CMK (cell line): ENCODE measurements at places on chromosomes 7 and 10.
A peak's percentile ranks its signal among the peaks of the same experiment; 100 is the strongest.

- no peak for DNase-seq
These were observed 195.8 kb upstream of the HABP2 start for GRCh38 chr10:113356794-113357680.

DNA sequence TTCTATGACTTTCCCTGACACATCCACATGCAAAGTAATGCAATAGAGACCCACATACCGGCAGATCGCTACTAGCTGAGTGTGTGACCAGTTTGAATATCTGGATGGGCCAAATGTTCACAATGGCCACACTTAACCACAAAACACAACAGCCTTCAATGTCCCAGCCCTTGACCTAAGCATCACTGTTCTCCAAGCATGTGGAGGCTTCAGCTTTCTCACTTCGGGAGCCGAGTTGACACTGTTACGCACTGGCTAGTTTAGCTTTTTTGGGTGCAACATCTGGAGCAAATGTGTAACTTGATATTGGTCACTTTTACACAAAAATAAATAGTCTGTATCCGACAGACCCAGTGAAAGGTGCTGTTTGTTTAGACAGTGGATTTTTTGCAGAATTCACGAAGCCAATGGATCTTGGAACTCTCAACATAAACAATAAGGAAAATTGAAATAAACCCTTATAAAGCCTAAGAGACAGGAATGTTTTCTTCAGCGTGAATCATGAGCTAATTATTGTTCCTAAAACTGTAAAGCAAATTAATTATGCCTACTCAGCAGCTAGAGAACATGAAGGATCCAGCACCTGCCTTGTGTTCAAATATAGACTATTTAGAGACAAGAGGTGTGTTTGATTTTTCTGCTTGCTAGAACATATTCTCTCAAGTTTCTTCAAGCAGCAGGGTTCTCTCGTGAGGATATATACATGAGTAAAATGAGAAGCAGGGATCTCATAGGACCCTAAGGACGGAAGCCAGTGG is 117.6 kb upstream of the JCAD start:
- no peak for DNase-seq

- DNase-seq: peak; percentile 29
These were observed 118.5 kb downstream of the VTI1A start for GRCh38 chr10:112565434-112566053.

DNA sequence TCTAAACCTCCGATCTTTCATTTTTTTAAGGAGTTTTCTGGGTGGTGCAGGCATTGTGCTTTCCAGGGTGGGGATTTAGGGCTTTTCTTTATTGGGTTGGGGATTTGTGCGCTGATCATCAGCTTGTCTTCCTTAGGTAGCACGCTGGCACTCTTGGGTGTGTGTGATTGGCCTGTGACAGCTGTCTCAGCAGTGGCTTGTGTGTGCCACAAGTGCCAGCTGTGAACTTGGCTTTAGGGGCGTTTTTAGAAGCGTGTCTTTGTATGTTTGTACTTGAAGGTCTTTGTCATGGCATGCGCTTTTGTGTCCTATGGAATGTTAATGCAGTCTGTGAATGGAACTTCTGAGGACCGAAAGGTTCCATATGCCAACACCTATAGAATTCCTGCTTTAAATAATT is 788 bp downstream of the AKAP9 start:
- no peak for DNase-seq

DNA sequence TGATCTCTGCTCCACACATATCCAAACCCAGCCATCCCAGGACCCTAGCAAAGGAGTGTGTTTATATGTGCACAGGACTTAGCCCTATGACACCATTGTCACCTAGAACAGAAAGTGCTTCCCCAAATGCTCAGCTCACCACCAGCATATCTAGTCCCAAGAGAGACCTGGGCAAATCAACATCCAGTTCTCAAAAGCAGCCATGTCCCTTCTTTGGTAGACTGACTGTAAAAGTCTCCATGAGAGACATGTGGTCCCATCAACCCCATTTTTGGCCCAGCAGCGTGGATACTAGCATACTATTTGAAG is 20.9 kb upstream of the ARHGAP22 start:
- no peak for DNase-seq

DNA sequence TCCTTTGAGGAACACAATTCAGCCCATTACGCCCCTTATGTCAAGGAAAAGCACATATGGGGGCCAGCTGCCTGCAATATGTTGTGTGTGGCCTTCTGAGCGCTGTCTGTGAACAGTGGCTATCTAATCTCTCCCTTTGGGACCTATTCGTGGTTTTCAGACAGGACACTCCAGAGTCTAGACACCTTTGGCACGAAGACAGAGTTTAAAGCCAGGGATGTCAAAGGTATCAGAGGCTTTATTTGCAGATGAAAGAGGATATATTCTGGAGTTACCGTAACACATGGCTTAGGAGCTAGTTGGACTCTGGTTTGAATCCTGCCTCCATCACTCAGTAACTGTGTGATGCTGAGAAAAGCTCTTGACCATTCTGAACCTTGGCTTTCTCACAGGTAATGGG is 14.8 kb upstream of the EEPD1 start:
- no peak for DNase-seq

GRCh38 chr7:90726623-90727022 is 130.5 kb downstream of the CDK14 start:
- DNase-seq: no peak

- DNase-seq: no peak
These were observed 84.7 kb downstream of the SNX10 start for GRCh38 chr7:26376175-26376917.

DNA sequence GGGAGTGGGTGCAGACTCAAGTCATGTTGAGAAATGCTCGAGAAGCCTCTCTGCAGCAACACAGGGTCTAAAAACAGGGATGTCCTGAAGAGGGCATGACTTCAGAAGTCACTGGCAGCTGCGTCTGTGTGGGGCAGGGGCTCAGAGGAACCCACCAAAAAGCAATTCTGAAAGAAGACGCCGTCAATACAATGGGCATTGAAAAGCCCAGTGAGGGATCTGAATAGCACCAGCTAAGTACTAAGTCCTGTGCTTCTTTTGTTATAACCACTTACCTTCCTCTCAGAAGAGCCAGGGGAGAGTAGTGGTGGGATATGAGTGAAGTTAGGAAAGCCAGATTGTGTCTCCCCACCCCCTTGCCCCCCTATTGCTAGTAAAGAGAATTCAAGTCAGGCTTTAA is 137.2 kb downstream of the INHBA start:
- no peak for DNase-seq

GRCh38 chr7:2011266-2012043 is 221.3 kb downstream of the MAD1L1 start:
- DNase-seq: no peak

- DNase-seq: no peak
These were observed 61.7 kb upstream of the PPIF start for GRCh38 chr10:79285315-79286197.

DNA sequence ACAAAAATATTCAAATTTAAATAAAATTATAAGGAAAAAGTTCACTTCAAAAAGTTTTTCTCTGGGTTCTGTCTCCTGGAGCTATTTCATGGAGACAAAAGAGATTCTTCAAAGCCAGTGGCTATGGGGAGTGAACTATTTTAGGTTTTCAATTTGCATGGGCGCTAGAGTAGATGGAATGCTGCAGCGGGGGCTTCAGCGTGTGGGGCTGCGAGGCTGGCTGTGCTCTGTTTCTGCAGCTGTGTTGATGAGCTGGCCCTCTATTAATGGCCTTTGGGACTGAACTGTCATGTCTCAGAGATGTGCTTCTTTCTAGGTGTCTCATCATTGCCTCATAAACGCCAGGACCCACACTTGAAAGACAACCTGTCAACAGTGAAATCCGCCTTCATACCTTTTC is 108.4 kb upstream of the NPY start:
- no peak for DNase-seq

- DNase-seq: no peak
These were observed 155.1 kb downstream of the LYZL1 start for GRCh38 chr10:29443745-29444523.

- DNase-seq: no peak
These were observed 5.8 kb upstream of the PRTFDC1 start for GRCh38 chr10:24958091-24958720.

GRCh38 chr10:63504145-63504881 is 16.9 kb upstream of the REEP3 start:
- no peak for DNase-seq

GRCh38 chr7:100884736-100885439 is 4.6 kb downstream of the UFSP1 start:
- no peak for DNase-seq

DNA sequence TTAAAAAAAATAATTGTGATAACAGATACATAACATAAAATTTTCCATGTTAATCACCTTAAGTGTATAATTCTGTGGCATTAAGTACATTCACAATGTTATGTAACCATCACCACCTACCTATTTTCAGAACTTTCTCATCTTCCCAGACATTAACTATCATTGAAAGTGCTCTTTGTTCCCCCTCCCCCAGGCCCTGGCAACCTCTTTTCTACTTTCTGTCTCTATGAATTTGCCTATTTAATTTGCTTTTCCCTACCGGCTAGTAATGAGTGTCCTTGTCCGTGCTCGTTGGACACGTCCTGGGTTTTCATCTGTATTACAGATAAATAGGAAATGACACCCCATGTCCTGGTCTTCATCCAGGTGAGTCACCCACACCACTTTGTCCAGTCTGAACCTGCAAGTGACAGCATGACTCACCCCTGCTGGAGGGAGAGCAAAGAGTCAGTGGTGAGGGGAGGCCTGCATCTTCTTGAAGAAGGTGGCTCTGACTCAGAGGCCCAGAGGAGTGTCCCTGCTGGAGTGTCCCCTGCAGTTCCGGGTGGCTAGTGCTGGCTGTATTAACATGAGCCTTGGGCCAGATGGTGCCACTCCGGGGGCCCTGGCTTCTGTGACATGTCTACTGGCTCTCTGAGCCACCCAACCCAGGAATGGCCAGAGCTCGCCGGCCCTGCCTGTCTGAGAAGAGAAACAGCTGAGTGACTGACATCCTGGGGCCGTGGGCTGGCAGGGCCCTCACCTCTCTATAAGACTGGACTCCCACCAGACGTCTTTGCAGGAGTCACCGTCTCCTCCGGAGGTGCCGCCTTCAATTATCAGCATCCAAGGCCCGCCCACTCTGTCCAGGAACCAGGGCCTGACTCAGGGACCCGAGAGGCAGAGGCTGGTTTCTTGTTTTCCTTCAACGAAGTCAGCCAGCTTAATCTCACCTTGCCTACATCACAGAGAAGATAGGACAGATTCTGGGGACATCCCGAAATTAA is 503.2 kb upstream of the MKI67 start:
- no peak for DNase-seq

DNA sequence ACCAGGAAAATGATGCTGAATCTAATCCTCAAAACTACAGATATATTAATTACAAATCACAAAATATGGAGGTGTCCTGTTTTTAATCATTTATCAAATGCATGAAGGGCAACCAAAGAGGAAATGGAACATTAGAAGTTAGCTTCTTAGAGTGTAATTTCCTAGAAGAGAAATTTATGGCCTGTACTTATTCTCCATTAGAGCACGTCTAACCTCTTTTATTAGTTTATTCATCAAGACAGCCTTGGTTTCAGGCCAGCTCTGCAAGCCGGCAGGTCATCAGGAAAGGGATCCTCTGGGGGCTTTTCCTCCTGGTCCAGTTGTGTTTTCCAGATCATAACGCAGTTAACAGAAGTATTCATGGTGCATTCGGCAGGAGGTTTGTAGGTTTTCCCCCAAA is 517.6 kb downstream of the KCNMA1 start:
- no peak for DNase-seq

- no peak for DNase-seq
These were observed 221.5 kb downstream of the SUGCT start for GRCh38 chr7:40356312-40356711.

- DNase-seq: no peak
These were observed 119.2 kb downstream of the ANK3 start for GRCh38 chr10:60270426-60270825.

GRCh38 chr7:88062238-88062637 is 128.2 kb downstream of the ADAM22 start:
- no peak for DNase-seq

DNA sequence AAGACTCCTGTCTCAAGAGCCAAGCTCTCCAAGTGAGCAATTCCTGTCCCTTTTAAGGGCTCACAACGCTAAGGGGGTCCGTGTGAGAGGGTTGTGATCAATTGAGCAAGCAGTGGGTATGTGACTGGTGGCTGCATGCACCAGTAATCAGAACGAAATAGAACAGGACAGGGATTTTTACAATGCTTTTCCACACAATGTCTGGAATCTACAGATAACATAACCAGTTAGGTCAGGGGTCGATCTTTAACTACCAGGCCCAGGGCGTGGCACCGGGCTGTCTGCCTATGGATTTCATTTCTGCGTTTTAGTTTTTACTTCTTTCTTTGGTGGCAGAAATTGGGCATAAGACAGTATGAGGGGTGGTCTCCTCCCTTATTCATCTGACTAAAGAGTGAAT is 54.9 kb upstream of the SP4 start:
- no peak for DNase-seq

DNA sequence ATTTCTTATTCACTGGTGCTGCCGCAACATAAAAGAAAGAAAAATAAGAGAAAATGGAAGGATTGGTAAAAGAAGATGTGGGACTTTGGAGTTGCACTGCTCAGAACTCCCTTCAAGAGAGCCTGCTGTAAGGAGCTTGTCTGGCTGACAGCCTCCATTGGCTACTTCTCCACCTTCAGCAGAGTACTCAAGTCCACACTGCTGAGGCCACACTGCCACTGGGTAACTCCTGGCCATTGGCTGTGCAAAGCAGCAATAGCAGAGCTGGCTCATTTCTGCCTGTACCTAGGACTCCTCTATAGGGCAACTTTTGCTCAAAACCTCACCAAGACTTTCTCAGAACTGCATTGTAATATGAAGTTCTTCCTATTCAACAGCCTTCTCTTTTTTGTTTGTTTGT is 38.7 kb upstream of the PCLO start:
- no peak for DNase-seq

GRCh38 chr10:96441322-96441885 is 72.3 kb downstream of the TLL2 start:
- no peak for DNase-seq

GRCh38 chr7:133489906-133490305 is 237.0 kb downstream of the EXOC4 start:
- no peak for DNase-seq

GRCh38 chr7:95608359-95609173 is 12.2 kb upstream of the PDK4 start:
- DNase-seq: peak; percentile 44

GRCh38 chr10:60677531-60678129 is 100.6 kb upstream of the CDK1 start:
- DNase-seq: no peak

DNA sequence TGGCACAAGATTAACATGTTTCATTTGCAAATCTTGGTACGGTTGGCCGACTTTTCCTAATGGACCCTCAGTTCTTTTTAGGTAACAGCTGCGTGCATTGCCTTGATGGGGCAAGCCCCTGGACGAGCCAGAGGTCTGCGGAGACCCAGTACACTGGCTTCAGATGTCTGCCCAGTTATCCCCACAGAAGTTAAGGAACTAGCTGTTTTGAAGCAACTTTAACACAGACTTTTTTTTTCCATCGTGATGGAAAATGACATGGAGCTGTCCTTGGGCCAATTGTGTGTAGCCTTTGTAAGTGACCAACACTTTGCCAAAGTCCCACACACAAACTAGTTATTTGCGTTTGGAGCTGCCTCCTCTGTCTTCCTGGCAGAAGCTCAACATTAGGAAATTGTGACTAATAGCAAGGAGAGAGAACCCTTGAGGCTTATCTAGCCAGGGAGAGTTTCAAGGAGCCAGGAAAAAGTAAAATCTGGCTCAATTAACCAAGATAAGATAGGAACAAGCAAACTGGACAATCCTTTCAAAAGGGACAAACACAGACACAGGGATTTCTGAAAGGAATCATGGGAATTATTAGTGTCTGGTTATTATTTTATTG is 99.6 kb upstream of the BMPER start:
- DNase-seq: no peak

GRCh38 chr7:139897422-139898090 is 68.5 kb downstream of the TBXAS1 start:
- no peak for DNase-seq
